ENCODE measurements at places on chromosomes 2 and 18.

- DNase-seq = no peak
These were observed 3.3 kb upstream of the SLC66A2 start for GRCh38 chr18:79954791-79955190.

DNA sequence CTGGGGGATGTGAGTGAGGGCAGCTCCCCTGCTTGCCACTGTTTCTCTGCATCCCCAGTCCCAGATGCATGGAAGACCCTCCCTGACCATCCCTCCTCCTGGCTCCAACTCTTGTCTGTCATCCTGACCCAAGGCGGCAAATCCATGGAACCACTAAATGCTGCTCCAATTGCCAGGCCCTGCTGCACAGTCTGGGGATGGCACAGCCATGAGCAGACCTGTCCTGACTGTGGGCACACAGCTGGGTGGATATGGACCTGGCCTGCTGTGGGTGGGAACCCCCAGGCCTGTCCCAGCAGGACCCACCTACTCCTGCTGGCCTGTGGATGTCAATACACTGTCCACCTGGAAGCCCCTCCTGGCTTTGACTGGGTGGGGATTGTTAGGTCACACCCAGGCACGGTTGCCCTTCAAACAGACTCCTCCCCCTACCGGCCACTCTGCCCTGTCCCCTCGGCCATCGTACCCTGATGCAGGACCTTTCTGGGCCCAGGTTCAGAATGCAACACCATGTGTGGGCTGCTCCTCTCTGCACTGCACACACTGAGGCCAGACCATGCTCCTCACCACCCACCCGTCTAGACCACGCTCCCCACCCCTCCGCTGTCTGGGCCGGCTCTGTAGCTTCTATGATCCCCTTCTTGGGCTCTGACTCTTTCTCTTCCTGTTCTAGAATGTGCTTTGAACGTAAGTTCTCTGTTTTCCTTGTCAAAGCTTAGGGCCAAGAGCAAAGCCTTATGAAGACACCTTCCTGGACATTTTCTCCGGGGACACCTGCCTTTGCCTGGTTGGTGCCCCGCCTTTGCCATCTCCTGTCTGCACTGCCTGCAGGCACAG, 57.9 kb downstream of the INPP5D start:
- no peak for DNase-seq

DNA sequence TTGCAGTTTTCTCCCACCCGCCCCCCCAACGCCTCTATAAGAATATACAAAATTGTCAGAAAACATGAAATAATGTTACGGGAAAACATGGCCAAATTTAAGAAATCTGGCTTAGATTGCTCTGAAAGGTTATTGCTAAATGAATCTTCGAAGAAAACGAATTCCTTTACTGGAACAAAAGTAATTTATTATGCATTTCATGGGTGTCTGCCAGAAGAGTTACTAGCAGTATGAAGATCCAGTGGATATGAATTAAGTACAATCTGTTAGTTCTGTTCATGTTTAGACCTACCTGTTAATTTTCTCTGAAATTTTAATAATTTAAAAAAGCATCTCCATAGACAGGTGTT, 21.9 kb downstream of the GATA6 start:
- DNase-seq = no peak

DNA sequence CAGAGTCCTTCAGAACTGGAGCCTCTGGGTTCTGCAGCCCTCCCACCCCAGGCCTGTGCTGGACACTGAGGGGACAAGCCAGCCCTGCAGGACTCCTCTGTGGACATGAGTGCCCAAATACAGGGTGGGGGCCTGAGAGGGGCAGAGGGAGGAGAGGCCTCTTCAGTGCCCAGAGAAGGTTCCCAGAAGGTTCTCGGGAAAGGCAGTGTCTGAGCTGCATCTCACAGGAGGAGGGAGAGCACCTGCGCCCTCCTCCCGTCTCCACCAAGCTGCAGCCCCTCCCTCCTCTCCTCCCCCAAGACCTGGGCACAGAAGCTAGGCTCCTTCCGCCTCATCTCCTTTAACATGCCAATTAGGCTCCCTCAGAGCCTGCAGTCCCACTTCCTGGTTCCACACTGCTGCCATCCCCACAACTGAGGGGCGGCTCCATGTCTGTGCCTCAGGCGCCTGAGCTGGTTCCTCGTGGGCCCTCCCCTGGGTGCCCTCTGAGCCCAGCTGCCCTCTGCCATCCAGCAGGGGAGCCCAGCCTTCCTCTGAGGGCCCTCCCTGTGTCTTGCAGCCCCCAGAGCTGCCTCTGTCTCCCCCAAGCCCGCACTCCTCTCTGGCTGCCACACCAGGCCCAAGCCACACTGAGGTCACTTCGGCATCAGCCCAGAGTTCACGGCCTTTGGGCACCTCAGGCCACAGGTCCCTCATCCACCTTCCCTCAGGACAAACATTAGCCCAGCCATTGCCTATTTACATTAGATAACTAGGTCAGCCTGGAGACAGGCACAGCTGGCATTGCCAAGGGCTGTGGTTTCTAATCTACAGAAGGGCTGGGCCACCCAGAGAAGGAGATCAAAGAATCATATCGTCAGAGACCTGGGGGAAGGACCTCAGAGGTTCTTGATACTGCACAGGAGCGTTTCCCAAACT, 28.9 kb downstream of the KCNK3 start:
- no peak for DNase-seq

DNA sequence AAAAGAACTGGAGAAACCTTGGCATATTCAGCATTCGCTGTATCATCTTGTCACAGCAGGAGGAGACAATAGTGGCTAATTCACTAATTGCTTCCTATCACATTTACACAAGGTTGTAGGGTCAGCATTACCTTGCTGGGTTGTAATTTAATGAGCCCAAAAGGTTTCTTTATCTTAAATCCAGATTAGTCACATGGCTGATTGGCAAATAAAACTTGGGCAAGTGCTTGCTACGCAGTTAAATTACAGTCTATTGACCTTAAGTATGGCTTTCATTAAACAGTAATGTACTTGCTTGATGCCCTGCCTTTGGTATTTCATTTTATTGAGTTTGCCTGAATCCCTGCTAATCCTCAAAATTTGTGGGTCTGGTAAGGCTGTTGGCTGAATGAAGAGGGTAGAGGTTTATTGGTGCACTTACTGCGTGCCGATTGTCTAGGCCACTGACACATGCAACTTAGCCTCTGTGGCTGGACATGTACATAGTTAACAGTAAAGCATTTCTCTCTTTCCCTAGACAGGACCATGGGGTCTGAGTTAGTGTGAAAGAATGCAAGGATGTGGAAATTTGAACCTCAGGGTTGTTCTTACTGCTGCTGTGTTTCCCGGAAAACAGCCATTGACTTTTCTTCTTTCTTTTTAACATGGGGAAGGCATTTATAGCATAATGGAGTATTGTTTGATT, 34.3 kb downstream of the FMNL2 start:
- DNase-seq = no peak

GRCh38 chr2:108423067-108423466, 25.9 kb upstream of the GCC2 start:
- DNase-seq = no peak
